ENCODE measurements at places on chromosomes 6 and 20.
A peak's percentile ranks its signal among the peaks of the same experiment; 100 is the strongest.

GRCh38 chr20:63964412-63964811, 5.3 kb downstream of the ZNF512B start:
- DNase-seq, result no peak

- no peak for DNase-seq
These were observed 60.7 kb upstream of the RNF24 start for GRCh38 chr20:4076033-4076432.

DNA sequence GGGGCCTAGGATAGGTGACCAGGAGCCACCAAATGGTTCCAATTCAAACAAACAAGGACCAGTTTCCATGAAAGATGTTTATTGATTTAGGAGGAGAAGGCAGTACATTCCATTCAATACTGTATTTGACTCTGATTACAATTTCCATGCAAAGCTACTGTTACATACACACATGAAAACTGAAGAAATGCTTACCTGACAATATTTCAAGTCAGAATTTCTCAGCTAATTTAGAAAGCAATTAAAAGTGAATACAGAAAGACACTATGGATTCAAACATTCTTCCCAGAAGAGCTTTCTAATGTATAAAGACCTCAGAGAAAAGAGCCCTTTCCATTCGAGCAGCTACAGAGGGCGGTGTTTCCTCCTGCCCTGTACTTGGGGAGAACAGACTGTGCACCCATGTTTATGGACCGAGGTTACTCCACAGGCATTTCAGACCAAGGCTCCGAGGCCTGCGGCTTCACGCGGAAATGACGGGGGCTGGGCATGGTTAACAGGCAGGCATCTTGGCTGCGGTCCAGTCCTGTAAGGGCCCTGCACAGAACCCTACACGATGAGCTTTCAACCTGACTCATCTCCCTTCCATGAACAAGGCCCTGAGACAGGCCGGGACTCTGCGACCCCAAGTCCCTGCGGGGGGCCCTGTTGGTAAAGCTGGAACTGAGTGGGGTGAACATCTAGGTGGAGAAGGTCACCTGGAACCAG, 25.7 kb upstream of the TCFL5 start:
- DNase-seq, result peak; percentile 94

DNA sequence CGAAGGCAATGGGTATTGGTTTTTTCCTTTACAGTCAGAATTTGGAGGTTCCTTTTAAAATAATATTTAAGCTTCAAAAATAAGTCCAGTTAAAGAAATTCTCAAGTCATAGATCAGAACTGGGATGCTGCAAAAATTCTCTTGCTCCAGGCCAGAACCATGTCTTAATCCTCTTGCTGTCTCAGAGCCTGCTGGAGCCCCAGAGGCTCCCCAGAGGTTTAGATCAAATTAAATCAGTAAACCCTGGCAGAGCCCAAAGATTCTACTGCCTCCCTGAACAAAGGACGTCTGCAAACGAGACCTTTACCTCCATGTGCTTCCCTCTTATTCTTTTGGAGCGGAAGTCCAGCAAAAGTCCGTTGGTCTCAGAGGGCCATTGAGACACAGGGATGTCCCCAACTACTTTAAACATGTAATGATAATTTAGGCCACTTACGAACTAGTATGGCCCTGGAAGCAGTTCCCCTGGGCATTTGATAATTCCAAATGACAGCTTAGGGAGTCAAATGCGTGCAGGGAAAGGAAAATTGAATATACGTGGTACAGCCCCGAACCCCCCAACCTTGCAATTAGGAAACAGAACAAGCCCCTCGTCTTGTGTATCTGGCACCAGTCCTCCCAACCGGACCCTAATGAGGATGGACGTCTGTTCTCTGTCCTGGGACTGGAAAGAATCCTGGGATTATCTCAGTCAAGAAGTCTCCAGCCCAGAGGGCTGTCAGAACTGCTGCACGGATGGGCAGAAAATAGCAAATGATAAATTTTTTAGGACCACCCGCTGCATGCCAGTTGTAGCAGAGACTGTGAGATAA, 31.5 kb downstream of the SULF2 start:
- no peak for DNase-seq

- no peak for DNase-seq
These were observed 31.0 kb downstream of the THEMIS start for GRCh38 chr6:127869772-127870404.

DNA sequence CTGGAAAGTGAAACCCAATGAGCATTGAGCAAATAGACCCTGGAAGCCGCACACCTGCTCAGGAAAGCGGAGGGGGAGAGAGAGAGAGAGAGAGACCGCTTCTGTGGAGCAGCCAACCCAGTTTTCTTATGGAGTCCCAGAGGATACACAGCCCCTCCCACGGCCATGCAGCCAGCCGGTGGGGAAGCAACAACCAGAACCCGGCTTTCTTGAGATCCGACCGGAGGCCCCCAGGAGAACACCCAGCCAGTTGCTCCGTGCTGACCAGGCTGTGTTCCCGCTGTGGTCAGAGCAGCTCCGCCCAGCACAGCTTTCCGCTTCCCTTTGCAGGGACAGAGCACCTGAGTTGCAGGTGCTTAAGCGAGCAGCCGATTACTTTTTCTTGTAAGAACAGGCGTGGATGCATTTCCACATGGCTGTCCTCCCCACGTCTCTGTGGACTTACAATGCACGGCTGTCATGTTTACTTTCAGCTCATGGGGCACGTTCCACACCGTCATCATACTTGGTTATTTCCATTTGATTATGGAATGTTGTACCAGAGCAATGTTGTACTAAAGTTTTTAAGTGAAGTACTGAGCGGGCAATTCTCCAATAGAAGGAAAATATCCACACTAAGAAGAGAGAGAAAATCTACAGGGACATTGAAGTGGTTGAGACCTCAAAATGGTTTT, 381.9 kb downstream of the THBS2 start:
- DNase-seq, result no peak

GRCh38 chr6:46323312-46323965, 152.7 kb upstream of the ENPP5 start:
- DNase-seq, result no peak

DNA sequence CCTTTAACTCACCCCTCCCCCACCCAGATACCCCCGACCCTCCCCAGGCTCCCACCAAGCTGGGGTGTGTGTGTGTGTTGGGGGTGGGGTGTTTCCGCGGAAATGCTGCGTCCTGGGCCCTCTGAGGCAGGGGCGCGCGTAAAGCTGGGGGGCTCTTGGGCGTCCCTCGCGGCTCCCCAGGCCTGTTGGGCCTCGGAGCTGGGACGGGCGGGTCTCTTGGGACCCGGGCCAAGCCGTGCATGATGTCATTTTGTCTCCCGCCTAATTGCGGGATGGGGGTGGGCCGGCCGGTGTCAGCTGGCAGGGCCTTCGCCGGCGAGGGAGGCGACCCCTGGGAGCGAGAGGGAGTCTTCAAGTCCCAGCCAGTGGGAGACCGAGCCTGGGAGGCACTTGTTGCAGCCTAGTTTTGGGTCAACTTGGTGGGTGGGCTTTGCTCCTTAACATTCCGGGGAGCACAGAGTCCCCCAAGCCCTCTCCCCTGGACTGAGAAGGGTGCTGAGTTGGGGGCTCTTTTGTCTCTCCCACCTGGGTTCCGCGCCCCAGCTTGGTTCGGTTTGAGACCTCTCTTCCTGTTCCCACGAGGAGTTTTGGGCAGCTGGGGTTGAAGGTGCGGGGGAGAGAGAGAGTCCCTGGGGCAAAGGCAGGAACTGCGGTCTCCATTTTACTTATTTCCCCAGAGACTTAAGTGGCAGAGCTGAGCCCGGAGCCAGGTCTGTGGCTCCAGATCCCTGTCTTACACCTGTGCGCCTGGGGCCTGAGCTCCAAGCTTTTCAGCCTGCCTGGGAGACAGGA, 623 bp downstream of the MYBL2 start:
- DNase-seq, result peak; percentile 47

- no peak for DNase-seq
These were observed 1.6 kb downstream of the CYP39A1 start for GRCh38 chr6:46651006-46651405.

- DNase-seq, result no peak
These were observed 576.4 kb downstream of the HDGFL1 start for GRCh38 chr6:23145781-23146180.

- no peak for DNase-seq
These were observed 6.8 kb downstream of the CLDN20 start for GRCh38 chr6:155270561-155271091.

GRCh38 chr6:81105998-81106397, 646.5 kb downstream of the TENT5A start:
- DNase-seq, result no peak

DNA sequence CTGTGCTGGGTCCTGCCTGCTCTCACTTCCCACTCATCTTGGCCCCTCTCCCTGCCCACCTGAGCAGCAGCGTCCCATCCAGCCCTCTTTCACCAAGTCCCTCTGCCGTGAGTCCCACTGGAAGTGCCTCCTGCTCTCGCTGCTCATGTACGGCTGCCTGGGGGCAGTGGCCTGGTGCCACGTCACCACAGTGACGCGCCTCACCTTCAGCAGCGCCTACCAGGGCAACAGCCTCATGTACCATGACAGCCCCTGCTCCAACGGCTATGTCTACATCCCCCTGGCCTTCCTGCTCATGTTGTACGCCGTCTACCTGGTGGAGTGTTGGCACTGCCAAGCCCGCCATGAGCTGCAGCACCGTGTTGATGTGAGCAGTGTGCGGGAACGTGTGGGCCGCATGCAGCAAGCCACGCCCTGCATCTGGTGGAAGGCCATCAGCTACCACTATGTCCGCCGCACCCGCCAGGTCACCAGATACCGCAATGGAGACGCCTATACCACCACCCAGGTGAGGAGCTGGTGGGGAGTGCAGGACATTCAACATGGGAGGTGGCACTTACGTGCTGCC, 2.8 kb downstream of the TMEM151B start:
- no peak for DNase-seq

GRCh38 chr6:34385793-34386195, 6.7 kb downstream of the NUDT3 start:
- no peak for DNase-seq

DNA sequence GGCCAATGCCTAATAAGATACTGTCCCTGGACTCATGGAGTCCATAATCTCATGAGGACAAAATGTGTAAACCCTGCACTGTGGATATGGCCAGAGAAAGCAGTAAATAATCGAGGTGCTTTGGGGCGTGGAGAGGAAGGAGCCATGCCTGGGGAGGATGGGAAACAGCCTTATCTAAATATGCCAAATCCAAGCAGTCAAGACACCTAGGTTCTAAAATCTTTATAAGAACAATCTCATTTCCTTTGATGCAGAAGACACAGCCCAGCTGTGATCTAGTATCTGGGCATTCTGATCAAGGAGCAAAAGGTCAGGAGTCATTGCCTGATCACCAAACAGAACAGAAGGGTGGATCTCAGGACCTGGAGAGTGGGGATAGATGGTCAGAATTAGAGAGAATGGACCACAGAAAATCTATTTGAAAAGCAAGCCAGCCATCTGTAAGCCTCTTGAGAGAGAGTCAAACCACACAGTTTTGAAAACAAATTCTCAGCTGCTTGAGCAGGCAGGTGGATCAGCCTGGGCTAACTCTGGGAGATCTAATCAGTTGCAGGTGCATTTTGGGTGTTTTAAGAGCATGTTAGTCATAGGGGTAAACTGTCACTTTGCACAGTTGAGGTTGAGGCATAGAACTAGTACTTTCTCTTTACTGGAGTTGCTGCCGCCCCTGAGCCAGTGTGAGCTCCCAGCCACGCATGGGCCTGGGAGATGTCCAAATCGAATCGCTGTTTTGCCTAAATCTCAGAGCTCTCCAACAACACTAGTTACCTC, 130.8 kb upstream of the TNFAIP3 start:
- DNase-seq, result no peak

DNA sequence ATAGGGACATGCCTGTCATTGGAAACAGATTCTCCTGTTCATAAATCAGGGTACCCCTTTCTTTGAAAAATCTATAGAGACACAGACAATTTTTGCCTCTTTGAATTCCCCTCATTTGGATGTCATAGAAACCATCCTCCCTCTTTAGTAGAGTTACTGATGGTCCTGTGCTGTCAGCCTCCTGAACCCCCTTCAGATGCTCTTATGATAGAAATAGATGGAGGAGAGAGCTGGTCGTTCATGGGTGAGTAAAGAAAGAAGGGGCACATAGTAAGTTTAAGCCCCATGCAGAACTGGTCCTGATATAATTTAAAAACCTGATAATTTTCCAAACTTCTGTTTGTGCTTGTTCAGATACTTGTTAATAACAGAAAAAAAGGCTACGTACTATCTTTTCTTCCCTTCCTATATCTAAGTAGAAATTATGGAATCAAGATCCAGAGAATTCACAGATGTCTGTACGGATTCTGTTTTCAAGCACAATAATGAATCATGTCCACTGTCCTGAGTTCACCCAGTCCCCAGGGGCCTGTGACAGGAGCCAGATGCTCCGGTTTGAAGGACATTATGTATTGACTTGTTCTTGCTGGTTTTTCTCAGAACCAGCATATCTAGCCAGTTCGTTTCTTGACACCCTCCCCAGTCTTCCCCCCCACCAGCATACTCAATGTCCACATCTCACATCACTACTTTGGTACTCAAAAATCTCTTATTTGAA, 78.1 kb downstream of the NCOA7 start:
- no peak for DNase-seq

- DNase-seq, result peak; percentile 90
These were observed 5.2 kb downstream of the FOXO3 start for GRCh38 chr6:108565893-108566292.

DNA sequence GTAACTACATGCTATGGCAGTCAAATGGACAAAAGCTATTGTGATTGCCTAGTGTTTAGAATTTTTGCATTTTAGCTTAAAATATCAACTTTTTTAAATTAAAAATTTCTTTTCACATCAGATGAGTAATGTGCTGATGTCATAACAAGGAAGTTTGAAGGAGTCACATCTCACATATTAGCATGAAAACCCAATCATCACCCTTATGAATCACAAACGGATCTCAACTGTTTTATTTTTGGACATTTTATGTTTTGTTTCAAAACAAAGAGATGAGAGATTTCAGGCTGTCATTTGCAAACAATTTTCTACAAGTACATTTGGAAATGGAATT, 53.6 kb upstream of the TRERF1 start:
- DNase-seq, result no peak

GRCh38 chr6:156398966-156399365, 378.2 kb upstream of the ARID1B start:
- DNase-seq, result no peak

- DNase-seq, result no peak
These were observed 9.2 kb downstream of the ZHX3 start for GRCh38 chr20:41308290-41308711.

DNA sequence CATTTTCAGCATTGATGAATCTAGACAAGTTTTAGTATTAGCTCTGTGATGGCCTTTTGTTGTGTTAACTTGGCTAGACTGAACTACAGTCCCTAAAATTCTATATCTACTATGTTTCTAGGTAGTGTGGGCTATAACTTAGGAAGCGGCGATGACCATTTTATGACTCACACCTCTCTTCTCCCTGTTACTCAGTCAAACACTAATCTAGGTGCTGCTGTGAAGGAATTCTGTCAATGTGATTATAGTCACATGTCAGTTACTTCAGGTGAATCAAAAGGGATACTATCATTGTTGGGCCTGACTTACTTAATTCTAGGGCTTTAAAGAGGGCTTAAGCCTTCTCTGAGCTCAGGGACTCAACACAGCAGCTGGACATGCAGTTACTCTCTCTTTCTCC, 691.5 kb upstream of the MAP3K7 start:
- no peak for DNase-seq

GRCh38 chr20:38997622-38998021, 35.5 kb downstream of the DHX35 start:
- DNase-seq, result no peak

GRCh38 chr6:148818939-148819575, 72.2 kb downstream of the UST start:
- DNase-seq, result no peak

- no peak for DNase-seq
These were observed 23.8 kb upstream of the TUBB2A start for GRCh38 chr6:3181105-3181504.
